Activated CD4-positive, alpha-beta T cell treated with anti-CD3 and anti-CD28 coated beads for 4 hours (primary cell): ENCODE measurements at places on chromosomes 11 and 22.

DNA sequence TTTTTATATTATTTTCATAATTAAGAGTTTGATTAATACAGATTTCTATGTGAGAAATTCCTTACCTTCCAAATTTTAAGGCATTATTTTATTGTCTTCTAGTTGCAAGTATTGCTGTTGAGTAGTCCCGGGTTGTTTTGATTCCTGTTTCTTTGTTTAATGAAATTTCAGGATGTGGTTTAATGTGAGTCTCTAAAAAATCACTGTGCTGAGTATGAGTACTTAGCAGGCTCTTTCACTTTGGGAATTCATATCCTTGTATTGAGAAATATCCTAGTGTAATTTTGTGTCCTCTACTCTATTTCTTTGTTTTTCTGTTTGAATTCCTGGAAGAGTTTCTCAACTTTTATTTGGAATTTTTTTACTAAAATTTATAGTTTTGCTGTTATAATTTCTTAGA lies 113.2 kb downstream of the TMEM135 start:
- DNase-seq: no peak

- no peak for DNase-seq
Measured at GRCh38 chr11:71178076-71178475, 74.3 kb downstream of the SHANK2 start.

DNA sequence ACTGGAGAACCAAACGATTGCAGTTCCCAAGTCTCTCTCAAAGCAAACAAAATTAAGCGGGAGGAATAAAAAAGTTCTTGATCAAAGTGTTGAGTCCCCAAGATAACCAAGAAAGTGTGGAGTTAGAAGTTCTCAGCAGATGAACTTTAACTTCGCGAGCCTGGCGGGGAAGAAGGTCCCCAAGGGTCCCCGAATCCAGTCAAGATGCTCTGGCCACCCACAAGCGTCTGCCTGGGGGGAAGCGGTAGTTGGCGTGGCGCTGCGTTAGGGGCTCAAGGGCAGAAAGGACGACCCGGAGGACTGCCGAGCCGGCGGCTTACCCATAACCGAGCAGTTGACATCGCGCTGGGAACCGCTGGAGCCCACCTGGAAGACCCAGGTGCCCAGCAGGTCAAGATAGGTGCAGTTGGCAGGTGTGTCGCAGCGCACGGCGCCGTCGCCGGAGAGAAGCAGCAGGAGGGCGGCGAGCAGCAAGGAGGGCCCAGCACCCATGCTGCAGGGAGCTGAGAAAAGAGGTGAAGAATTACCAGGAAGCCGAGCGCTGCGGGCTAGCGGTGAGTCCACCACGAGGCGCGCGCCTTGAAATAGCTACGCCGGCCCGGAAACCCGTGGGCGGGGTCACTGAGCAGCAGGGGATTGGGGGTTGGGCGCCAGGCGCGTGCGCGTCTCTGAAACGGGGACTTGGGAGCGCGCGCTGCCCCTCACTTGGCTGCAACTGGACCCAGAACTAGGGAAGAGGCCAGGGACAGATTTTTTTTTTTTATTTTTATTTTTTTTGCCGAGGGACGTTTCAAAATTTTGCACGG lies at the start of gene CTSC:
Gene CTSC (minus strand): TSS at position 556 of the 806 bp plus-strand sequence. CDS start 64 bp downstream, at position 492.
- DNase-seq: peak; percentile 91

GRCh38 chr11:59771605-59772004 lies 16.4 kb downstream of the STX3 start:
- DNase-seq: no peak

GRCh38 chr11:21988477-21988876 lies 204.4 kb upstream of the ANO5 start:
- no peak for DNase-seq

DNA sequence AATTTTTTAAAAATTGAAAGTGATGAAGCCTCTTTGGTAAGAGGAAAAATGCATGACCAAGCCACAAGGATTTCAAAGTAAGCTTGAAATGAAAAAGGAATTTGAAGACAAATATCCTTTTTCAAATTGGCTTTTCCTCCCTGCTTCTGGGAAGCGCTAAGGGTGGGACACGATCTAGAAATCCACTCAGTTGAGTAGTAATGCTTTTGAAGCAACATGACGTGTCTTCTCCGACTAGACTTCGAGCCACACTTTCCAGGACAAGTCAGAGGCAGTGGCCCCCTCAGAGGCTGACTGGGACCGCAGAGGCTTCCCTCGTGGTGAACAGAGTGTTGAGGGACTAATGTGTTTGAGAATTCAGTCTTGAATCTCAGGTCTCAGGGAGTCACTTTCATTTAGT lies 39.8 kb downstream of the KREMEN1 start:
- no peak for DNase-seq

DNA sequence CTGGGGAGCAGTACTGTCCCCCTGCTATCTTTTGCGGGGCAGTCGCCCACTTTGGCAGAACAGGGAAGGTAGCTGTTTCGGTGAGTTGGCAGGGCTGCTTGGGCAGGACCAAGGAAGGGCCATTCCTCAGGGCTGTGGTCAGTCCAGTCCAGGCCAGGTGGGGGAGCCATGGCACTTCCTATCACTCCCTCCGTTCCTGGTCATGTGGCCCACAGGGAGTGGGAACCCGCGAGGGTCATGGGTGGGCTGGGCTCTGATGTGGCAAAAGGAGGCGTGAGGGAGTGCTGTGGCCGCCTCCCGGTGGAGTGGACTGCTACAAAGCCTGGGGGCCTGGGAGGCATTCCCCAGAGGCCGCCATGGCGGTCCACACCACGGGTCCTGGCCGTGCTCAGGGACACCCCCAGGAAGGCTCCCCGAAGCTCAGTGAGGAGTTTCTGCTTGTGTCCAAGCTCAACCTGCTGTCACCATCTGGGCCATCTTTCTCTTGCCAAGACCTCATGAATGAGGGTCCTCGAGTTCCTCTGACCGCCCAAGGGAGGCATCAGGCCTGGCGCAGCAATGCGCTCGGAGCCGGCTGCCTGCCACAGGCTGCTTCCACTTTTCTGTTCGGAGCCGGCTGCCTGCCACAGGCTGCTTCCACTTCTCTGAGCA lies 11.9 kb downstream of the CHID1 start:
- no peak for DNase-seq

DNA sequence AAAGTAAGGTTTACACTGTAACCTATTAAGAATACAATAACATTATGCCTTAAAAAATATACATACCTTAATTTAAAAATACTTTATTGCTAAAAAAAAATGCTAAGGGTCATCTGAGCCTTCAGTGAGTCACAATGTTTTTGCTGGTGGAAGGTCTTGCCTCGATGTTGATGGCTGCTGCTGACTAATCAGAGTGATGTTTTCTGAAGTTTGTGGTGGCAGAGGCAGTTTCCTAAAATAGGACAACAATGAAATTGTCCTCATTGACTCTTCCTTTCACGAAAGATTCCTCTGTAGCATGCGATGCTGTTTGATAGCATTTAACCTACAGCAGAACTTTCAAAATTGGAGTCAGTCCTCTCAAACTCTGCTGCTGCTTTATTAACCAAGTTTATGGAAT lies 97.6 kb downstream of the FAT3 start:
- no peak for DNase-seq

- no peak for DNase-seq
Measured at GRCh38 chr11:33891714-33892327, at the start of gene LMO2. TSS of gene LMO2 (minus strand) at chr11:33892076. CDS start at chr11:33869716, 22,360 bp downstream.

DNA sequence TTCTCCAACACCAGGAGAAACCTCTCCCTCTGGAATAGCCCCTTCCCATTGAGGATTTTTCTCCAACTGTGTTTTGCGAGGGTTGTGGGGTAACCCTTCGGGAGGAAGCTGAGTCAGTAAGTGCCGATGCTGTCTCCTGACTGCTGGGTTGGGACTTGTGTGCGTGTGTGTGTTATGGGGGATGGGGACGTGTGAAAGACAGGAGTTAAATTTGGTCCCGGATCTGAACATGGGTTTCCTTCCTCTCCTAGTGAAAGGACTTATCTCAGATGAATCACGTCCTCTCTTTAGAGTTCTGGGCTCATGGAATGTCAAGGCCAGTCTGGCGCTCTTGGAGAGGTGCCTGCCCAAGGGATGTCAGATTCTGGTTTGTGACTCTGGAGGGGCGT lies 33.3 kb downstream of the KIAA1671 start:
- DNase-seq: no peak

- DNase-seq: no peak
Measured at GRCh38 chr22:20440637-20441591, 3.3 kb upstream of the SCARF2 start.

DNA sequence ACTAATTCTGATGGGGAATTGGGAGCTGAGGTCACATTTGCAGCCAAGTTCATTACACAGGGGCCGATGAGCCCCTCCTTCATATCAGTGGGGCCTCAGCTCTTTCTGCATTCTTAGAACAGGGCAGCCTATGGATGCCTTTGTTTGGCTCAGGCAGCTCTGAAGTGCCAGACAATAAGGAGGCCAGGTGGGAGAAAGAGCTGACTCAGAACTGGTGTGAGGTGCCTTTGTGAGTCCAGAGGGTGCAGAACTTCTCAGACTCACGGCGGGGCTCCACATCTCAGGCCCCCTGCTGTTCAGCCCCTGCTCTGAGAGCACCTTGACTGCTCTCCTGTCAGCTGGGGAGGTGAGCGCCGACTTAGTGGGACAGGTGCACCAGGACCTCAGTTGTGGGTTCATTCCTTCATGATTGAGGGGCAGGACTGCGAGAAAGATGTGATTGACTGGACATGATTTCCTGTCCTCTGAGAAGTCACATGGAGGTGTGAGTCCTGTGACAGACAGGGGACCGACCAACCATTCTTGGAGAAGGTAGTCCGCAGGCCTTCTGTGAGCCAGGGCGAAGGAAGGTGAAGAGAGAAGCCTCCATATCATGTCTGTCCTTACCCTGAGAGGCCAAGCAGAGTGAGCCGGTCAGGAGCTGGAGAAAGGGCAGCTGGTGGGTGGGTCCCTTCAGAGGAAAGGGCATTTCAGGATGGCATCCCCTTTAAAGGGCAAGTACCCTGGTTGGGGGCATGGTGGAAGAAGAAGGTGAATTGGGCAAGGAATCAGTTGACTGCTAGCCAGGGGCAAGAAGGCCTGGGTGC lies 245.0 kb upstream of the TBCEL start:
- DNase-seq: no peak

- DNase-seq: no peak
Measured at GRCh38 chr11:119668676-119669075, 60.3 kb downstream of the NECTIN1 start.

DNA sequence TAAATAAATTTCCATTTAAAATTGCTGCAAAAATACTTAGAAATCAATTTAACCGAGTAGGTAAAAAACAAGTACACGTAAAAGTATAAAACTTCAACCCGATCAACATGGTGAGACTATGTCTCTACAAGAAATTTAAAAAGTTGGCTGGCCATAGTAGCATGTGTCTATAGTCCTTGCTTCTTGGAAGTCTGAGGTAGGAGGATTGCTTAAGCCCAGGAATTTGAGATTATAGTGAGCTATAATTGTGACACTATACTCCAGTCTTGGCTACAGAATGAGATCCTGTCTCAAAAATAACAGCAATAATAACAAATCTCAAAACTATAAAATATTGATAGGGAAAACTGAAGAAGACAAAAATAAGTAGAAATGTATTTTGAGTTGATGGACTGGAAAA lies 11.1 kb downstream of the CASP4 start:
- DNase-seq: no peak

- no peak for DNase-seq
Measured at GRCh38 chr11:10457901-10458300, 2.8 kb downstream of the AMPD3 start.

DNA sequence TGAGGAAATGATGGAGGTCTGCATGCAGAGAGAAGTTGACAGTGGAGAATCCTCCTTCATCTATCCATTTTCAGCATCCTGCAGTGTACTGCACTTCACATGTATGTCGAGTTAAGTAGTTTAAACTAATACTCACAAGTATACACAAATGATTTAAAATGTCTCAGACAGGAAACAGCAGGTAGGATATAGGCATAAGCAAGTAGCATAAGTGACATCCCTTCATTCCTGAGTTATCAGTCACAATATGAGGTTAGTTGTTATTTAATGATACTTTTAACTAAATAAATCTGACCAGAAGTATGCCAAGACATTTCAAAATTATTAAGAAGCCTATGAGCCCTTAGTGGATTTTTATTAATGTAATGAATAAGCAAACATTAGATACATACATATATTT lies 37.4 kb downstream of the MTMR2 start:
- DNase-seq: no peak

DNA sequence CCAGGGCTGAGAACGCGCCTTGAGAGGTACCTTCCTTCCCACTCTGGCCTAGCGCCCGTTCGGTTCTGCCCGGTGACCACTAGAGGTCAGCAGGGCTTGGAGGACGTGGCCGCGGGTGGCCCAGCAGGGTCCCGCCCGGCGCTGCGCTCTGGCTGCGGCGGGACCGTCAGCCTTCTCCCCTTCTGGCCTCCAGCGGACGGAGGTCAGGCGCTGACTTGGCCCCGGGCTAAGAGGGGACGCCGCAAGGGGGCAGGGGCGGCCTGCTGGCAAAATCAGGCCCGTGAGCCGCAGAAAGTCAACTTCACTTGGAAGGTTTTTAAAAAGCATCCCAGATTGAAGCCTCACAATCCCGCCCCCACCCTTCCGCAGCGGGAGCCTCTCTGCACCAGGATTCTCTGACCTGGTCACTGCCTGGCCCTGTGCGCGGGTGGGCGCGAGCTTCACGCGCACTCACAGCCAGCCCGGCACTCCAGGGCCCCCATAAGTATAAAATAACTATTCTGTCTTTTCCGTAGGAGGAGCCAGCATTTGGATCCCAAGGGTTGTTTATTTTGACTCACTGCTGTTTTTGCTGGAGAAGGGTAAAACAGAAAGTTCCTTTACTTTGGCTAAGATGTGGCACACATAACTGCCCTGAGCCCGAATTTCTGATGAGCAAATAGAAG lies 23.2 kb upstream of the ZBTB16 start:
- peak; percentile 50 for DNase-seq

DNA sequence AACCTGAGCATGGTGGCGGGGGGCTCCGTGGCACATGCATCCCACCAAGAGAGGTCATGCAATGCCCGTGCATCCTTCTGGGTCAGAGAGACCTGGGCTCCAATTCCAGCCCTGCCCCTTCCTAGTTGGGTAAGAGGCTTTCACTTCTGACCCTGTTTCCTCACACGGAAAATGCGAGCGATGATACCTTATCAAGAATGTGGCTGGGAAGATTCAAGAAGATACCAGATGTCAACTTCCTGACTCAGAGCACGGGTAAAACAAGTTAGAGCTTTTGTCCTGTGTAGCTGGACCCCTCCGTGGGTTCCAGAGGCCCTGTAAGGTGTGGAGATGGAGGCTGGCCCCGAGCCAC lies 8.7 kb upstream of the DGKZ start:
- DNase-seq: no peak

- DNase-seq: no peak
Measured at GRCh38 chr11:45058647-45058950, 87.8 kb upstream of the PRDM11 start.

DNA sequence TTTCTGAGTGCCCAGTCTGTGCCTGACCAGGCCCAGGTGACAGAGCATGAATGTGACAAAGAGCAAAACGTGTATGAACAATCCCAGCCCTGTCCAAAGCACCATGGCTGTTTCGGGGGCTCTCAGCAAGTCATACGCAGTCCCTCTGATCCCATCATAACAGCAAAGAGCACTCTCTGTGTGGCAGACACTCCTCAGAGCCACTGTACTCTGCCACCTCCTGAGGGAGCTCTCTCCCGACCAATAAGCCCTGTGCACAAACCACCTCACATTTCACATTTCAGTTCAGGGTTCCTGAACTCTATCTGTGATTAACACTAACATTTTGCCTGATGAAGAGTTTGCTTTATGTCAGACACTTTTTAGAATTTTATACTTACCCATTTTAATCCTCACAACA lies 6.6 kb downstream of the DGCR2 start:
- no peak for DNase-seq
